ENCODE measurements at places on chromosomes 1 and 21. TPM values are rescaled to one million over a fixed set of nuclear protein-coding genes. Genes with fewer than 3 reads are reported as not detected.

- no peaks in the 10 kb centered on the region for H3K27me3 ChIP-seq
- H3K27ac ChIP-seq: no peak overlapping the region
- DNase-seq: no peak
These were observed 123.7 kb upstream of the EDN2 start for GRCh38 chr1:41608211-41608610.

DNA sequence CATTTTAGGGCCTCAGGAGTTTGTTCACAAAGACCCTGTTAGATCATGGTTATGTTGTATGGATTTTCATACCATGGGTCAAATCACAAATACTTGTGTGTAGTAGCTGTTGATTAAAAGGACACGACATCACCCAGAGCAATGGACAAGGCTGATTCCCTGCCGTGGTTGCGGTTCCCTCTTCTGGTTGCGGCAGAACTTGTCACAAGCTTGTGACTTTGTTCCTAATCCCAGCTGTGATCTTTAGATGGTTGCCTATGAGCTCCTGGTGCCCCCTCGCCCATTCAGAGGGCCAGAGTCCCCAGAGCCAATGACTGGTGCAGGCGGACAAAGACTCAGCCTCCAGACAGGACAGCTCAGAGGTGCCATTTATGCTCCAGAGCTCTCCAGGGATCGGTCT is 11.8 kb upstream of the SDHB start:
- no peaks in the 10 kb centered on the region for H3K27me3 ChIP-seq
- no peak overlapping the region for H3K4me3 ChIP-seq
- H3K4me1 ChIP-seq: peaks cover 11% of the 10 kb centered on the region
- no peaks in the 10 kb centered on the region for H3K36me3 ChIP-seq
- no peak for DNase-seq

DNA sequence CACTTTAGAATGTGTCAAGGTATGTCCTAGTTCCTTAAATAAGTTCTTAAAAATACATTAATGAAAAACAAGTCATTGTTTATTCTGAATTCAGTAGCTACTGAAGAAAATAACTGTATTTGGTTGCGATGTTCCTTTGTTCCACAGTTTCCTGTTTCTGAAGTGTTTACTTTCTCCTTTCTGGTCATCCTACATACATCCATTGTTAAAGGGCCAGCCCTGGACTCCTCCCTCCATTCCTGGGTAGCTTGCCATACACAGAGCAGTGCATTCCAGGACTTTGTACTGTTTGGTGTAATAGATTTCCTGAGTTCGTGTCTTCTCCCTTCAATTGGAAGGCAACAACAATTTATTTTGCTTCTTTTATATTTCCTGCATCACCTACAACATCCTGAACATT is 845.4 kb upstream of the CXADR start:
- no peaks in the 10 kb centered on the region for H3K36me3 ChIP-seq
- no peaks in the 10 kb centered on the region for H3K4me1 ChIP-seq
- DNase-seq: no peak
- H3K4me3 ChIP-seq: no peak overlapping the region

- no peak for DNase-seq
- H3K27me3 ChIP-seq: no peaks in the 10 kb centered on the region
- peak overlapping the region; percentile 87 for H3K4me3 ChIP-seq
- no peak overlapping the region for H3K27ac ChIP-seq
- H3K36me3 ChIP-seq: no peaks in the 10 kb centered on the region
These were observed 1.4 kb upstream of the TUT4 start for GRCh38 chr1:52554267-52554640.

Gene CFHR3
- 0.23 TPM for total RNA-seq

Gene RNU1-3
- 6,622 TPM for total RNA-seq

Gene SLAMF6
- total RNA-seq: 4.4 TPM

GRCh38 chr1:3668148-3668547 is 15.8 kb downstream of the TP73 start:
- H3K27me3 ChIP-seq: no peaks in the 10 kb centered on the region
- peak; percentile 50 for DNase-seq
- H3K27ac ChIP-seq: no peak overlapping the region
- peaks cover 9% of the 10 kb centered on the region for H3K4me1 ChIP-seq

Gene INSRR
- total RNA-seq: not detected

Gene S100A8
- 266 TPM for total RNA-seq

DNA sequence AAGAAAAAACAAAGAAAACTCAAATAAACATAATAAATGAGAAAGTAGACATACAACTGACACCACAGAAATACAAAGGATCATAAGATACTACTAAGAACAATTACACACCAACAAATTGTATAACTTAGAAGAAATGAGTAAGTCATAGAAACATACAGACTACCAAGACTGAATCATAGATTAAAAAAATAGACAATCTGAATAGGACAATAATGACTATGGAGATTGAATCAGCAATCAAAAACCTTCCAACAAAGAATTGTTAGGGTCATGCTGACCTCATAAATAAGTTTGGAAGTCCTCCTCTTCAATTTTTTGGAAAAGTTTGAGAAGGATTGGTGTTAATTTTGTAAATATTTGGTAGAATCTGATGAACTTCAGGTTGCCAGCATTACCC is 159.0 kb downstream of the PTBP2 start:
- DNase-seq: no peak
- H3K27me3 ChIP-seq: no peaks in the 10 kb centered on the region
- no peaks in the 10 kb centered on the region for H3K4me1 ChIP-seq
- H3K27ac ChIP-seq: no peak overlapping the region
- no peak overlapping the region for H3K4me3 ChIP-seq

DNA sequence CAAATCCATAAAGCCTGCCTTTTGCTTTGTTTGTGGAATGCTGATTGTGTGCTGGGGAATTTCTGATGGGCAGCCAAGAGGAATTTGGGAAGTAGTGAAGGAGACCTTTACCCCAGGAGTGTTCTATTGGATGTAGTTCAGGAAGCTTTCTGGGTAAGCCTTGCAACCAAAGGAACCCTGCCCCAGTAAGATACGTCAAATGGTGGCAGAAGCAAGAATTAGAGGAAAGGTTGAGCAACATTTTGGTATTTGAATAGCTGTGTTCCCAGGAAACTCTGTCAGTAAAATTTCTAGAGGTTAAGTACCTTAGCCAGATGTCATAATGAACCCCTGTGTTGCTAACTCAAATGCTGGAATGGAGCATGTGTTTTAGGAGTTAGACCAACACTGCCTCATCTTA is 6.4 kb downstream of the MGST3 start:
- no peak for DNase-seq
- H3K27ac ChIP-seq: peak overlapping the region; percentile 44
- H3K4me3 ChIP-seq: no peak overlapping the region
- no peaks in the 10 kb centered on the region for H3K27me3 ChIP-seq

GRCh38 chr1:40385437-40386358 is 12.2 kb downstream of the SMAP2 start:
- no peaks in the 10 kb centered on the region for H3K36me3 ChIP-seq
- no peaks in the 10 kb centered on the region for H3K27me3 ChIP-seq
- peak overlapping the region; percentile 2 for H3K4me3 ChIP-seq
- DNase-seq: no peak
- peak overlapping the region; percentile 83 for H3K27ac ChIP-seq

Gene TNFAIP8L2
- 10.3 TPM for total RNA-seq

DNA sequence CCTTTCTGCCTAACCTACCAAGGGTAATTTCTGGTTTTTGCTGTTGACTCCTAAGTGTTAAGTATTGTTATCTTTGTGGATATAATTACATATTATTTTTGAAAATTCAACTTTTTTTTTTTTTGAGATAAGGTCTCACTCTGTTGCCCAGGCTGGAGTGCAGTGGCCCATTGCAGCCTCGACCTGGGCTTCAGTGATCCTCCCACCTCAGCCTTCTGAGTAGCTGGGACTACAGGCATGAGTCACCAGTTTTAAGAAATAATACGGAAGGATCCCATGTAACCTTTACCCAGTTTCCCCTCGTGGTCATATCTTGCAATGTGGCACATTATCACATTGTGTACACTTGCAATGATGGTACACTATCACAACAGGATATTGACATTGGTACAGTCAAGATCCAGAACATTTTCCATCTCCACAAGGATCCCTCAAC is 3.1 kb downstream of the CHD1L start:
- H3K4me3 ChIP-seq: no peak overlapping the region
- H3K4me1 ChIP-seq: peaks cover 12% of the 10 kb centered on the region
- no peak for DNase-seq
- no peaks in the 10 kb centered on the region for H3K36me3 ChIP-seq

DNA sequence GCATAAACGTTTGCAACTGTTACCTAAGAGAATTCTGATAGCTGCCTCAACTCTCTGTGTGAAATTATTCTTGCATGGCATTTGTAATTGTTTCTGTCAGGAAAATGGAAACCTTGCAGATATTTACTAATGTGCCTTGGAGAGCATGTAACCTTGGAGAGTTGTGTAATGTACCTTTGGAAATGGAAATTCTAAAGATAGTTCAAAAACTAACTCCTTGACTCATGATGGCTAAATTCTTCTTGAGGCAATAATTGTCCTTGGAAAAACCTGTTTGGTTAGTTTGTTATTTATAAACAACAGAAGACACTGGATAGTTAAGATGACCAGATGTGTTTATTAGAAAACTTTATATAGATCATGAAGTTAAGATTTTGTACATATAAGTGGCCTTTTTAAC is 1033.8 kb downstream of the PLA2G4A start:
- H3K4me3 ChIP-seq: no peak overlapping the region
- no peak for DNase-seq
- H3K27ac ChIP-seq: no peak overlapping the region
- no peaks in the 10 kb centered on the region for H3K36me3 ChIP-seq
- H3K4me1 ChIP-seq: no peaks in the 10 kb centered on the region
- H3K27me3 ChIP-seq: no peaks in the 10 kb centered on the region

Gene UBE2U
- not detected for total RNA-seq

Gene PAFAH2
- 22.6 TPM for total RNA-seq

Gene PADI3
- not detected for total RNA-seq

GRCh38 chr1:205488074-205488723 is 16.3 kb upstream of the CDK18 start:
- no peaks in the 10 kb centered on the region for H3K36me3 ChIP-seq
- H3K4me1 ChIP-seq: peaks cover 10% of the 10 kb centered on the region
- peaks cover 14% of the 10 kb centered on the region for H3K27me3 ChIP-seq
- H3K4me3 ChIP-seq: no peak overlapping the region
- no peak for DNase-seq

DNA sequence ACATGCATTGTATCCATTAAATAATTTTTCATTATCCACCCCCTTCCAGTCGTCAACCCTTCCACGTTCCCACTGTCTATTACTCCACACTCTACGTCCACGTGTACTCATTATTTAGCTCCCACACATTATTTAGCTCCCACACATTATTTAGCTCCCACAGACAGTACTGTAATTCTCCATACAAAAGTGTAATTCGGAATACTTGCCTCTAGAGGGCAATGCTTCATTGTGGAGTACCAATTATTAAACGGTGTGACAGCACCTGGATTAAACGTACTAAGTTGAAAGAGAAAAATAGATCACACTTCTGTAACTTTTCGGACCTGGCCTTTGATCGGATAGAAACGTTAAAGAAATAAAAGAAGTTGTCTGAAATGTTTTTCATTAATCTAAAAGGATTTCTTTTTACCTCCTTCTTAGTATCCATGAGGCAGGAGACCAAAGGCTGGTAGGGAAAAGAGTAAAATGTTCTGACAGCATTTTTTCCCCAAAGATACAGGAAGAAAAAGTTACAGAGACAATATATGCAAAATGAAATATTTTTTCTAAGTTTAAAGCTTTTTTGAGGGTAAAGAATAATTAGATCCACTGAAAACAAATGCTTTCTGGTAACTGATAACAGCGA is 99.2 kb downstream of the LHX8 start:
- no peak for DNase-seq
- H3K4me3 ChIP-seq: no peak overlapping the region
- no peaks in the 10 kb centered on the region for H3K36me3 ChIP-seq
- no peak overlapping the region for H3K27ac ChIP-seq
- H3K4me1 ChIP-seq: no peaks in the 10 kb centered on the region

- DNase-seq: no peak
- no peaks in the 10 kb centered on the region for H3K27me3 ChIP-seq
- H3K4me1 ChIP-seq: peaks cover 47% of the 10 kb centered on the region
- no peaks in the 10 kb centered on the region for H3K36me3 ChIP-seq
- peak overlapping the region; percentile 69 for H3K27ac ChIP-seq
These were observed 90.8 kb upstream of the ERRFI1 start for GRCh38 chr1:8116894-8117264.

Gene TAS1R1
- not detected for total RNA-seq

GRCh38 chr1:193771596-193771995 is 585.2 kb upstream of the B3GALT2 start:
- H3K4me3 ChIP-seq: no peak overlapping the region
- H3K36me3 ChIP-seq: no peaks in the 10 kb centered on the region
- no peaks in the 10 kb centered on the region for H3K4me1 ChIP-seq
- H3K27me3 ChIP-seq: no peaks in the 10 kb centered on the region
- no peak for DNase-seq

DNA sequence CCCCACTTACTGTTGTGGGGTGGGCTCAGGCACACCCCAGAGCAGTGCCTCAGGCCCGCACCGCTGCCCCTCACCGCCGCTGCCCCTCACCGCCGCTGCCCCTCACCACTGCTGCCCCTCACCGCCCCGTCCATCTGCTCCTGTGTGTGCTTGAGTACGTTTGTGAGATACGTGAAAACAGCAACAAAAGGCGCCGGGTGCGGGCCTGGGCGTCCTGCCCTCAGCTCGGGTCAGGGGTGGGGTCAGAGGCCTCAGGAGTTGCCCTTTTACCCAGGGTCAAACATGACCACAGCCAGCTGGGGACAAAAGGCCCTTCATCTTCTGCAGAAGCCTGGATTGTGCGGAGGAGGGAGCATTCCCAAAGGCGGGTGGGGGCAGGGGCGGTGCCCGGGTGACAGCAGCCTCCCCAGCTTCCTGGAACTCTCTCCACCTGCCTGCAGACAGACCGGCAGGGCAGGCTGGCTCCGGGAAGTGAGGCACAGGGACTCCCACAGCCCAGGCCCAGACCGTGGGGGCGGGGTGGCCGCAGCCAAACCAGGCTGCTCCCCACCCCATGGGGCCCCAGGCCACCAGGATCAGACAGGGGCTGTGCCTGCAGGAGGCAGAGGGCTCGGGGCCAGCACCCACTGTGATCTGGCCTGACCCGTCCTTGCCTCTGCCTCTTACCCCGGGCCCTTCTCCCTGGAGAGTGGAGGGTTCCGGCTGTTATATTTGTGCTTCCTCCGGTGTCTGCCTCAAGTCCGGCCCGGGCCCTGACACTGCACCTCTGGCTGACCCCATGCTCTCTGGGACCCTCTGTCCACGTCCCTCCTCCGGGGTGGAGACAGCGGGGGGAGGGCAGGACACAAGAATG is 2.3 kb upstream of the VWA1 start:
- H3K4me1 ChIP-seq: peaks cover 69% of the 10 kb centered on the region
- peak overlapping the region; percentile 91 for H3K27ac ChIP-seq
- peak; percentile 96 for DNase-seq
- H3K27me3 ChIP-seq: no peaks in the 10 kb centered on the region
- no peaks in the 10 kb centered on the region for H3K36me3 ChIP-seq
- peak overlapping the region; percentile 57 for H3K4me3 ChIP-seq

DNA sequence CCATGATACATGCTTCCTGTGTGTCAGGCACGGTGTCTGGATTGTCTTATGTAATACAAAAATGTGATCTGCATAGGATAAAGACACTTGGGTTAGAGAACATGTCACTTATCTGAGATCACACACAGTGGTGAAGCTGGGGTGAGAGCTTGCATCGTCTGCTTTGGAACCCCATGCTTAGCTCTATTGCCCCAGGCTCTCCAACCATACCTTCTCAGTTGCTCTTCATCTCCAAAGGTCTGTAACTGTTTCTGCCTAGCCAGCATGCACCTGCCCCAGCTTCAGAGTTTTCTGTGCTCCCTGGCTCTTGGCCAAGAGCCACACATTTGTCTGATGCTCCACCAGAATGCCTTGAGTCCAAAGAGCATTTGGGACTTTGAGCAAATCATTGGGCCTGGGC is 93.9 kb upstream of the COG2 start:
- DNase-seq: no peak
- no peaks in the 10 kb centered on the region for H3K36me3 ChIP-seq
- no peaks in the 10 kb centered on the region for H3K4me1 ChIP-seq
- H3K27ac ChIP-seq: no peak overlapping the region
- H3K4me3 ChIP-seq: no peak overlapping the region
- no peaks in the 10 kb centered on the region for H3K27me3 ChIP-seq

Gene OTUD7B
- 35.3 TPM for total RNA-seq

Gene NGF
- total RNA-seq: 1.0 TPM

Gene MAP3K7CL
- 7.6 TPM for total RNA-seq

All from upper lobe of right lung (tissue), 1 donor.